Stimulated activated CD8-positive, alpha-beta memory T cell treated with anti-CD3 and anti-CD28 coated beads, Interleukin-4, amount 100 ng/mL, for 1 hour (primary cell): ENCODE measurements at places on chromosomes 11 and 22.

DNA sequence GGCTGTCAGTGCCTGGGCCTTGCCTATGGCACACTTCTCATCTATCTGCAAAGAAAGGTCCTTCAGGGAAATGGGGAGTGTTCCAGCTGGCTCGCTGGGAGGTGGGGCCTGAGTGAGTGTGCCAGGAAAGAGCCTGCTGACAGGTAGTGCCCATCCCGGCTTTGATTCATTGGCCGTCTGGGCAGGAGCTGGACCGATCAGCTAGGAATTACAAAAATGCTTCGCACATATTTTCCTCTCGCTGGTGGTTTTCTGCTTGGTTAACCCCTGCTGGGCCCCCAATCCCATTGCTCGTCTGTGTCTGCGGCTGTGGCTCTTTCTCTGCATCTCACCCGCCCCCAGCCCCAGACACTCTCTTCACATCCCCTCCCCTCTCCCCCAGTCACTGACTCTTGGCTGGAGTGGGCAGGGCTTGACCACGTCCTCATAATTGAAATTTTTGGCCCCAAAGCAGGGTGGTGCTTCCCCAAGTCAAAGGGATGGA is 10.8 kb downstream of the LIF start:
- DNase-seq = no peak

- no peak for DNase-seq
These were observed 850.8 kb downstream of the BRD1 start for GRCh38 chr22:48976556-48977535.

DNA sequence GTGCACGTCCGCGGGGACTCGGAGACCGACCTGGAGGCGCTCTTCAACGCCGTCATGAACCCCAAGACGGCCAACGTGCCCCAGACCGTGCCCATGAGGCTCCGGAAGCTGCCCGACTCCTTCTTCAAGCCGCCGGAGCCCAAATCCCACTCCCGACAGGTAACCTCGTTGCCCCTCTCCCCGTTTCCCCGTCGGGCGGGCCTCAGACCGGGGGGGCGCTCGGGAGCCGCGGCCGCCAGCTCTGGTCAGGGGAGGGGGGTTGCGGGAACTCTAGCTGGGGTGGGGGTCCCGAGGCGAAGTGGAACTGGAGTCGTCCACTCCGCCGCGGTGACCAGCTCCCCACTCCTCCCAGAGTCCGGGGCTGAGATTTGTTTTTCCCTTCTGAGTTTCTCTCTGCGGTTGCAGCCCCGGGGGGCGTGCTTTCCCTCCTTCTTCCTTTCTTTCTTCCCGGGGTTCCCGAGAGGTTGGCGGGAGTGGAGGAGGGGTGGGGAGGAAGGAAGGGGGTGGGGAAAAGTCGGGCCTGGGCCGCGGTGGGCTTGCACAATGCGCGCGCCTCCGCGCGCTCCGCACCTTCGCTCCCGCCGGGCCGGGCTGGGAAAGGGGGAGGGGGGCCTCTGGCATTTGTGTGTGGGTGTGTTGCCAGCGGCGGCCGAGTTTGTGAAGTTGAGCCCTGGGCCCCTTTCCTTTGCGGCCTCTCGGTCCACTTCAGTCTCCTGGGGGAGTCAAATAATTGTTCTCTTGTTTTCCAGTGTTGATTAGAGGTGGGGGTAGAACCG is 952 bp downstream of the YAP1 start:
- no peak for DNase-seq

GRCh38 chr11:66126064-66126463 is 56.0 kb downstream of the PACS1 start:
- DNase-seq = no peak

- no peak for DNase-seq
These were observed 522.3 kb upstream of the LUZP2 start for GRCh38 chr11:23974601-23975000.

GRCh38 chr11:126890561-126890960 is 110.0 kb downstream of the KIRREL3 start:
- no peak for DNase-seq

GRCh38 chr11:108203075-108203474 is 19.4 kb downstream of the NPAT start:
- no peak for DNase-seq

DNA sequence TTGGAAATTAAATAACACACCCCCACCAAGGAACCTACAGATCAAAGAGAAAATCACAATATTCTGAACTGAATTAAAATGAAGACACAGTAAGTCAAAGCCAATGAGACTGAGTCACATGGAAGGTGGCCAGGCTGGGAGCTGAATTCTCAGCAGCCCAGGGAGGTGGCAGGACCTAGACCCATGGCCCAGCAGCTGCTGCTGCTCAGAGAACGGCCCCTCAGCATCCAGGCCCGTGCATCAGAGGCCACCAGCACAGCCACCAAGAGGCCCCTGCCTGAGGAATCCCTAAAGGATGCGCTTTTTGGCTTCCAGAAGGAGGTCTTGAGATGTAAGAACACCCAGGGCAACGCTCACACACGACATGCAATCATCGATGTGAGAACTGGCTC is 35.0 kb downstream of the TBX1 start:
- DNase-seq = no peak

DNA sequence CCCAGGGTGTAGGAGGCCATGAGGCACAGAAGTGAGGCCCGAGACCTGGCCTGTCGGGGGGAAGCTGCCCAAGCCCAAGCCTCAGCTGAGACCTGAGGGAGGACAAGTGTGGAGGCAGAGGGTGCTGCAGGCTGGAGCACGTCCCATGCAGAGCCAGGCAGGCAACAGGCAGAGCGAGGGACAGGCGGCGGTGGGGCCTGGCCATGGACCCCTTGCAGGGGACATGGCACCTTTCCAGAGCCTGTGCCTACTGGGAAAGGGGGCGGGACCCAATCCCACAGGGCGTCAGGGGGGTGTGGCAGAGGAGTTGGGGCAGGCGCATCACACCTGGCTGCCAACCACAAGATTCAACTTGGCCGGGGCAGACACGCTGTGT is 4.3 kb downstream of the TNNI2 start:
- DNase-seq = no peak

DNA sequence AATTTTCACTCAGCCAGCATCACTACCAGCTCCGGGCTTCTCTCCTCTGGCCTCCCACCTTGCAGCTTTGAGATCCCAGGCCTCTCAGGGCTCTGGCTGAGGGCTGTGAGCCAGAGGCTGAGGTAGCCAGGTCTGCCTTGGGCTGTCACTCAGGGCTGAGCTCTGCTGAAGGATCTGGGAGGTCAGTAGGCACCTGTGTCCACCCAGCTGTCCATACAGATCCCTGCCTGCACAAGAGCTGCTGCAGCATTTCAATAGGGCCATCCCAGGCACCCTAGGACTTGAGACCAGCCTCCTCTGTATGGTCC is 12.6 kb downstream of the KCNQ1OT1 start:
- no peak for DNase-seq

DNA sequence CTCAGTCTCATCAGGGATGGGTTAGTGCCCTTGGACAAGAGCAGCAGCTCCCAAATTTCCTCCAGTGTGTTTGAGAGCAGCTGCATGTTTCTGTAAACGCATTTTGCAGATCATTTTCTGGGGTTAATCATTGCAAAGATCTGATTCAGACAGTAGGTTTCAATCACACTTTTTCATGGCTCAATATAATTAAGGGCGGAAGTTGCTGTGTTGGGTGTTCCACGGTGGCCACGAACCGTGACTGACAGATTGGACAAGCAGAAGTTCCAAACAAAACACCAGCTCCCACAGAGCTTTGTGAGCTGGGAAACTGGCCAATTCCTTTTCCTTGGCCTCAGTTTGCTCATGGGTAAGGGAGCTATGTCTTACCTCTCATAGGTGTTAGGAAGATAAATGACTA is 8.4 kb upstream of the RASSF10 start:
- DNase-seq = no peak

GRCh38 chr11:128338811-128339210 is 248.5 kb downstream of the ETS1 start:
- no peak for DNase-seq

- DNase-seq = no peak
These were observed 690 bp upstream of the UVRAG start for GRCh38 chr11:75814363-75814676.

DNA sequence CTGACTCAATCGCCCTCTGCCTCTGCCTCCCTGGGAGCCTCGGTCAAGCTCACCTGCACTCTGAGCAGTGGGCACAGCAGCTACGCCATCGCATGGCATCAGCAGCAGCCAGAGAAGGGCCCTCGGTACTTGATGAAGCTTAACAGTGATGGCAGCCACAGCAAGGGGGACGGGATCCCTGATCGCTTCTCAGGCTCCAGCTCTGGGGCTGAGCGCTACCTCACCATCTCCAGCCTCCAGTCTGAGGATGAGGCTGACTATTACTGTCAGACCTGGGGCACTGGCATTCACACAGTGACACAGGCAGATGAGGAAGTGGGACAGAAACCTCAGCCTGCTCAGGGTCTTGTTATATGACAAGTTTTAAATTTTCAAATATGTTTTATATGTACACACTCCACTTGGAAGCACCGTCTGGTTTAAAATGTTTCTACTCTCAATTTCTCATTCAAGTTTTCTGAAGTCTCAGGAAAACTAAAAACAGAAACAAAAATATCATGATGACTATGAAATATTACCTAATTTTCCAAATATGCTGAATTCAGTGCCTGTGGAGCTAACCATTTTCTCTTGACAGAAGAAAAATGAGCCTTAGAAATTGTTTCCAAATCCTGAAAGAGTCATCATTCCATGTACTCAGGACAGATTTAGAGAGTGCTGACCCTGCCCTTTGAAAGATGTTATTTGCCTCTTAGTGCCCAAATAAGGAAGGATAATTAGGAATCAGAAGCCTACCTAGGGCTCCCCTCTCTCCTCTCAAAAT is 48.8 kb upstream of the TOP3B start:
- no peak for DNase-seq

GRCh38 chr11:95897731-95898130 is 26.2 kb downstream of the MTMR2 start:
- no peak for DNase-seq
